ENCODE measurements at places on chromosomes 12 and 14.

GRCh38 chr14:100393362-100393761, 70.2 kb downstream of the SLC25A47 start:
- no peak for DNase-seq

DNA sequence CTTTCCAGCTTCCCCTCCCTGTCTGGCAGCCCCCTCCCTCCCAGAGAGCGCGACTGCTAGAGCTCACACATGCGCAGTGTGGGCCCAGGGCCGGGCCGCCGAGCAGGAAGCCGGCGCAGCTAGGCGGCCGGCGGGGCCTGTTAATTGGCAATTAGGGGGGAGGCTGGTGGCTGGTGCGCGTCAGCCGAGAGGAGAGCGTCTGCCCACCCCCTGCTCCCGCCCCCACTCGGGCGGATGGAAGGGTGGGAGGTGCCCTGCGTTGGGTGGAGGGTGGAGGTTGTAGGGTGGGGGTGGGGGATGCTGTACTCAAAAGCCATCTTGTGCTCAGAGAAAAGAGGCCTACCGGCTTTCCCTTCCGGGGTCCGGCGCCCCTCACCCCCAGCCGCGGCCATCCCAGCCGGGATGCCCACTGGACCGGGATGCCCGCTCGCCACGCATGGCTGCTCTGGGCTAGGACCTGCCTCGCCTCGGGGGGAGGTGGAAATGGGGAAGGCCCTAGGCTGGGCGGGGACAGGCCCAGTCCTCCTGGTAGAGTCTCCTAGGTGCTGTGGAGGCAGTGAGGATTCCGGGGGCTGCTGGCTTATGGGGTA, 9.2 kb downstream of the HOXC8 start:
- peak; percentile 95 for DNase-seq

DNA sequence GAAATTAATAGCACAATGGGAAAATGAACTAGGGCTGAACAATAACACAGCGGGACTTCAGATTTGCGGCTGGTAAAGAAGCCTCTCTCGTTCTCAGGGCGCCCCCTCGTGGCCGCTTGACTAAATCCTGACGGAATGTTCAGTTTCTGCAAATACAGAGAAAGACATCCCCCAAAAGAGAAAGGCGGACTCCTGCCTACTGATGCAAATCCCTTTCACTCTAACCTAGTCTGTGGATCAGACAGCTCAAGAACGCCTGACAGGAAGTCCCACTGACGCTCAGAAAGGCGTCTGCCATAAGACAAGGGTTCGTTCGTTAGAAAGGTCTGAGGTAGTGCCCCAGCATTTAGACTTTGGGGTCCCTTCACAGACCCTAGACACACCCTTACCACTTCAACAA, 2.5 kb downstream of the NUAK1 start:
- DNase-seq = peak; percentile 88

DNA sequence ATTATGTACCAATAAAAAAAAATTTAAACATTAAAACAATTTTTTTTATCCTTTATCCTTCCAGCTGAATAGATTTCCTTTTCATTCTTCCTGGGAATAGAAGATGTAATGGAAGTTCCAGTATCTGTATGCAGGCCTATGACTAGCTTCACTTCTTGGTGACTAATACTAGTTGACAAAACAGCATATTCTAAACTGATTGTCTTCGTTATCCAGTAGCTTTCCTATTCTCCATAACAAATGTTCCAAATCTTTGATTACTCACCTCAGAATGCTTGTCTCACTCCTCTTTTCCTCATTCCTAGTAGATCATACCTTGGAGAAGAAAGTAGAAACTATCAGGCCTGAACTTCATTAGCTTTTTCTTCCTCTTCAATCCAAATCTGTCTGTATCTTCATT, 70.7 kb downstream of the PLEKHA5 start:
- DNase-seq = no peak

DNA sequence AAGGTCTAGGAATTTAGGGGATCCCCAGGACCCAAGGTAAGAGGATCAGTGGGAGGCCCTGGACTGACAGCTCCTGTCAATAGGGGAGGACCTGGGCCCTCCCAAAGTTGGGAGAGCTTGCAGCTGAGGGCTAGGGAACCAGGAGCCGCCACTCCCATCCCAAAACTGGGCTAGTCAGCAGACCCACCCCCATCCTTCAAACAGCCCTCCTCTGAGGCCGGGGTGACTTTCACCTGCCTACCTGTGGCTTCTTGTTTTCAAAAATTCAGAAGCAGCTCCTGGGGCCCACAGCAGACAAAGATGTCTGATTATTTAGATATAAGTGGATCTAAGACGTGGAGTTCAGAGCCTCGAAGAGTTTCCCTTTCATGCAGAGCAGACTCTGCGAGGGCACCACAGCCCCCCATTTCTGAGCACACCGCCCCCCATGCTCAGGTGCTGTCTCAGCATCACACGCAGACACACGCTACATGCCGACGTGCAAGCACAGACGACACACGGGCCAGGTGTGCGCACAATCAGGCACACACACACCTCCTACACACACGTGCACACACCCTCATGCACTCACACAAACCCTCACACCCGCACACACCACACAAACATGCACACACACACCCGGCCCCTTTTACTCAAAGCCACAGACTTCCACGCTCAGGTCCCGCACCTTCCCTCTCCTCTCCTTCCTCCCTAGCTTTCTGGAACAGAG, 21.9 kb downstream of the DIO3 start:
- DNase-seq = no peak
